ENCODE measurements at places on chromosomes 1 and 21.

DNA sequence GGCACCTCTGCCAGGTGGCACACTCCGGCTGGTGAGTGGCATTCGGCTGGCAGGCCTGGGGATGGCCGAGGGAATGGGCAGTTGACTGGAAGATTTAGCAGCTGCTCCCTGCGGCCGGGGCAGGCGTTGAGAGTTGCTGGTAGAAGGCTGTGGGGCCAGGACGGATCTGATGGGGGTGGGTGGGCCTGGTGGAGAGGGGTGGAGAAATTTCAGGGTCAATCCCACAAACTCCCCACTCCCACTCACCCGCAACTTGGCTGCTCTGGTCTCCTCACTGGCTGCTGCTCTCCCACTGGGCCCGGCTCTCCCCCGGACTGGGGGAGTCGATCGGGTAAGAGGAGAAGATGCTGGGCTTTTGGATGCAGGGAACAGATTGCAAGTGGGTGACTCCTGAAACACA is 2.1 kb downstream of the PSRC1 start:
- no peak for DNase-seq

DNA sequence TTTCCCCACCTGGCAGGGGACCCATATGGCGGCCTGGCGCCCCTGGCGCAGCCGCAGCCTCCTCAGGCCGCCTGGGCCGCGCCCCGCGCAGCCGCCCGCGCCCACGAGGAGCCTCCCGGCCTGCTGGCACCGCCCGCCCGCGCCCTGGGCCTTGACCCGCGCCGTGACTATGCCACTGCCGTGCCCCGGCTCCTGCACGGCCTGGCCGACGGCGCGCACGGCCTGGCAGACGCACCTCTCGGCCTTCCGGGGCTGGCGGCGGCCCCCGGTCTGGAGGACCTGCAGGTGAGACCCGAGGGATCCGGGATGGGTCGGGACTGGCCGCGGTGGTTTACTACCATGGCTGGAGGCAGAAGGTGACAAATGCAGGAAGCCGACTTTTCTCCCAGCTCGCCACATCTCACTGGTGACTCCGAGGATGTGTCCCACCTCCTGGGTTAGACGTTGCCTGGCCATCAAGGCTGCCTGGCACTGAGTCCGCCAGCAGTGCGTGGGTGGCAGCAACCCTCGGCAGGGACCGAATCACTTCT is 1.1 kb downstream of the TFAP2E start:
- no peak for DNase-seq

DNA sequence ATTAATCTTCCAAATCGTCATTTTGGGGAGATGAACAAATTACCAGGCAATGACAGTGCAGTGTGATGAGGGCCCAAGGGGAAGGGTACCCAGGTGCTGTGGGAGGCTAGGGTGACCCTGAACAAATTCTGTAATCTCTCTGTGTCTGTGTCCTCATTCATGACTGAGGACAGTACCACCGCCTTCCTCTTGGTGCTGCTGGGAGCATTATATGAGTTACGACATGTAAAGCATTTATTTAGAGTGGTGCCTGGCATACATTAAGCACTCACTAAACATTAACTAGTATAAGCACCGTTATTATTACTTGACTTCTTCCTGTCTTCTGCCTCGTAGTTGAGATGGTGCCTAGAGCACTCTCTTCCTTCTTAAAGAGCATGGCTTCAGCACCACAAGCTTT is 468.2 kb upstream of the VAMP3 start:
- no peak for DNase-seq

GRCh38 chr1:174976436-174977108 is 23.2 kb upstream of the CACYBP start:
- DNase-seq, result no peak

- DNase-seq, result no peak
Measured at GRCh38 chr1:234854645-234855039, 244.7 kb upstream of the IRF2BP2 start.

- DNase-seq, result no peak
Measured at GRCh38 chr1:18948913-18949685, 7.4 kb downstream of the IFFO2 start.

GRCh38 chr1:183302452-183303322 is 115.5 kb downstream of the NMNAT2 start:
- no peak for DNase-seq
